ENCODE measurements at places on chromosomes 12 and 14.

GRCh38 chr12:113221997-113222729 is 899 bp downstream of the TPCN1 start:
- DNase-seq: no peak

DNA sequence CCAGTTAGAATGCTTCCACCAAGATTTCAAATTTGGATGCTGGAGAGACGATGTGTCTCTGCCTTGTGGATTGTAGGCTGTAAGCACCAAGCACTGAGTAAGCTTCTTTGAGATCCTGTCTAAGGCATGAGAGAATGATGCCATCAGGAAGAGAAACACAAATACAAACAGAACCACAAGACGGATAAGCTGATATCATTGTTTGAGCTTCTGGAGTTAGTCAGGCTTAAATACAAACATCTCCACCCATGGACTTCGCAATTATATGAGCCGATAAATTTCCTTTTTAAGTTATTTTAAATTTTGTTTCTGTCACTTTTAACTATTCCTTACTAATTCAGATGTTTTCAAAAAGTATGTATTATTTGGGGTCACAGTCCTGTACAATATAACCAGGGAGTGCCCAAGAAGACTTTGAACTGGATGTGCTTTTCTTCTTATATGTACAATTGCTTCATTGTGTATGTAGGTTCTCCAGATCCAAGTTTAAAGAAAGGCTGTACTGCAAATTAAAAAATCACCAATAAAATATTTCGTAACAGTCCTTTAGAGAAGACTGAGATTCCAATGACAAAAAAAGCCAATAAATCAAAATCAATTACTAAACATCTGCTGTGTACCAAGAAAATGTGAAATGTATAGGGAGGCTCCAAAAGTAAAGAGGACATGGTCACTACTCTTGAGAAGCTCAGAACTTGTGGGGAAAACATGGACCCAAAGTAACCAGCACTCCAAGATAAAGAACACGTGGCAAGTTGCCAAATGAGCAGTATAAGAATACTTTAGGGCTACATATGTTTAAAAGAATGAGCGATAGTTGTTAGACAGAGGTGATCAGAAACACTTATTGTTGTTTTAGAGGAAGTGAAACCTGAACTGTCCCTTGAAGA is 274.1 kb downstream of the ADAMTS20 start:
- DNase-seq: no peak

DNA sequence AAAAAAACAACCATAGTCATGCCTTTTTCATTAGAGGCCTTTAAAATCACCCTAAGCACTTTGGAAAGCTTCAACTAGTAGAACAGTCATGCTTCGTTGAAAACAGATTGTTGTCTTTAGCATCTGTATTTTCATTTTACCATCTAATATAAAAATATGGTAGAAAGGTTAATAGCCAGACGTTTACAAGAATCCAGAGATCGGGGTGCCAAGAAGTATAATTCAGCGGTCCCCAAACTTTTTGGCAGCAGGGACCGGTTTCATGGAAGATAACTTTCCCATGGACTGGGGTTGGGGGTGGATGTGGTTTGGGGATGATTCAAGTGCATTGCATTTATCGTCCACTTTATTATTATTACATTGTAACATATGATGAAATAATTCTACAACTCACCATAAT is 138.4 kb downstream of the GLT1D1 start:
- DNase-seq: no peak

GRCh38 chr14:36910578-36910977 is 248.9 kb downstream of the PAX9 start:
- no peak for DNase-seq

- DNase-seq: no peak
These were observed 42.7 kb downstream of the ALX1 start for GRCh38 chr12:85322715-85323114.

- no peak for DNase-seq
These were observed 4.8 kb downstream of the AEBP2 start for GRCh38 chr12:19444097-19444496.

GRCh38 chr14:101335061-101335661 is 226.1 kb upstream of the DIO3 start:
- no peak for DNase-seq

GRCh38 chr12:55955344-55955743 is 10.5 kb downstream of the PMEL start:
- no peak for DNase-seq

DNA sequence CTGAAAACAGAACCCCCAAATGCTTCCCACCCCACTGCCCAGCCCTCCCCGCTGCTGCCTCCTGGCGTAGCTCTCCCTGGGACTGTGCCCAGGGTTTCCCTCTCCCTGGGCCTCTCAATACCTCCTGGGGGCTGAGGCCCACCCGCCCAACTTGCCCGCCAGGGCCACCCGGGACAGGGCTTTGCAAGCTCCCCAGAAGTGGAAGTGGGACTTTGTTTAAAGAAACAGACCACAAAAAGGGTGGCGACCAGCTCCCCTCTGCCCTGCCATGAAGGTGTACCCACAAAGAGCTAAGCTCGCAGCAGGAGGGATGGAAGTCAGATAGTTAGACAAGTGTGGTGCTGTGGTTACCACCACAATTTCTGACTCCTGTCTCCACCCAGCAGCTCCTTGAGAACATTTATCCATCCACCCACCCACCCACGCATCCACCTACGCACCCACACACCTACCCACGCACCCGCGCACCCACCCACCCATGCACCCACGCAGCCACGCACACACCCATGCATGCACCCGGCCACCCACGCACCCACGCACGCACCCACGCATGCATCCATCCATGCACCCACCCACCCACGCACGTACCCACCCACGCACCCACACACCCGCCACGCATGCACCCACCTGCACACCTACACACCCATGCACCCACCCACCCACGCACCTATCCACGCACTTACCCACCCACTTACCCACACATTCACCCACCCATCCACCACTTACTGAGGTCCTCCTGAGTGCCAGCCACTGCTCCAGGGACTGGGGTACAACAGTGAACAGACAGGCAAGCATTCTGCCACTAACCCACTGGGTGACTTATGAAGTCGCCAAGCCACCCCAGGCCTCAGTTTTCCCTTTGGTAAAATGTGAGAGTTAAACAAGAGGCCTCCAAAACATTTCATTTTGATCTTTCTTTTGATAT is 127.3 kb downstream of the SCARB1 start:
- DNase-seq: no peak

GRCh38 chr12:90959538-90960139 is 4.7 kb upstream of the CCER1 start:
- DNase-seq: no peak

DNA sequence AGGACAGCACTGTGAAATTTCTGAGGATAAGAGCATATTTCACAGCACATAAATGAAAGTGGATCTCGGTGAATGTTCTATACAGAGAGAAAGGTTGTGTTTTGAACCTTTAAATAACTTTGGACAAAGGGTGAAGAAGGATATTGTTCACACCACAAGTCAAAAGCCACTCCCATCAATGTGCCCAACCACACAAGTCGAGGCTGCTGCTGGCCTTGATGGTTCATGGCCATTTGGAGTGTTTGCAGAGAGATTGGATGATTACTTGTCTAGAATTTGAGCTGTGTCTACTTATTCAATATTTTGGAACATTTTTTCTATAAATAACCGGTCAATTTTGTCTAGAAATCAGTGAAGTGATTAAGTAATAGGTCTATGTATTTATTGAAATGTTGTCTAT is 121.2 kb downstream of the HMGA2 start:
- no peak for DNase-seq

All from activated CD8-positive, alpha-beta memory T cell treated with anti-CD3 and anti-CD28 coated beads, Interleukin-2, amount 50 U/mL, for 48 hours (primary cell).